ENCODE measurements at places on chromosomes 3 and 15.

DNA sequence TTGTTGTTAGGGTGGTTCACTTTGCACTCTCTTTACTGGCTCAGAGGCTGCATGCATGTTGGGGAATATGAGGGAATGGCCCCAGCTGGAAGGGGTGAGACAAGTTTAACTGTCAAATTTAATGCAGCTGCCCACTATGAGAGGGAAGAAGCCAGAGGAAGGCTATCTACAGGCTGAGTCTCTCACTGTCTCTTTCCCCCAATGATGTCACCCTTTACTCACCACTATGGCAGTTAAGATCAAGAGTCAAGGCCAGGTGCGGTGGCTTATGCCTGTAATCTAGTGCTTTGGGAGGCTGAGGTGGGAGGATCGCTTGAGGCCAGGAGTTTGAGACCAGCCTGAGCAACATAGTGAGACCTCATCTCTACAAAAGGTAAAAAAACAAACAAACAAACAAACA is 12.2 kb upstream of the RBMS3 start:
- no peak for DNase-seq

GRCh38 chr3:59688636-59689035 is 638.8 kb upstream of the CFAP20DC start:
- DNase-seq, result no peak

GRCh38 chr3:59456852-59457485 is 407.1 kb upstream of the CFAP20DC start:
- DNase-seq, result no peak

- DNase-seq, result no peak
Observed at GRCh38 chr3:191360620-191361019, 30.3 kb upstream of the UTS2B start.

- peak; percentile 25 for DNase-seq
Observed at GRCh38 chr15:50463423-50464358, 39.5 kb downstream of the USP8 start.

DNA sequence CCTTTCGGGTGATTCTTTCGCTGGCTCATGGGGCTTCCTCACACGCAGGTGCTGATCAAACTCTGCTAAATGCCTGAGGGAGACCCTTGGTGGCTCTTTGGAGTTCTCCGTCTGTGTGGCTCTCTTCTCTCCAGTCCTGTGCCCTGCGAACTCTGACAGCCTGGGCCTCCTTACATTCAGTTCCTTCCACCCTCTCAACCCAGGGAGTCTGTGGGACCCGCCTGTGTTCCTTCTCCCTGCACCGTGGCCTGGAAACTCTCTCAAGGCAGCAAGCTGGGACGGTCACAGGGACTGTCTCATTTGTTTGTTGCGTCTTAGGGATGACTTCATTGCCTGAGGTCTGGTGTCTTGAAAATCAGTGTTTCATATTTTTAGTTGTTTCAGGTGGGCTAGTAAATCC is 37.0 kb upstream of the CORO2B start:
- DNase-seq, result no peak

- peak; percentile 20 for DNase-seq
Observed at GRCh38 chr3:100637197-100637631, 27.8 kb downstream of the ADGRG7 start.

GRCh38 chr3:178802993-178803693 is 266.9 kb downstream of the KCNMB2 start:
- no peak for DNase-seq

DNA sequence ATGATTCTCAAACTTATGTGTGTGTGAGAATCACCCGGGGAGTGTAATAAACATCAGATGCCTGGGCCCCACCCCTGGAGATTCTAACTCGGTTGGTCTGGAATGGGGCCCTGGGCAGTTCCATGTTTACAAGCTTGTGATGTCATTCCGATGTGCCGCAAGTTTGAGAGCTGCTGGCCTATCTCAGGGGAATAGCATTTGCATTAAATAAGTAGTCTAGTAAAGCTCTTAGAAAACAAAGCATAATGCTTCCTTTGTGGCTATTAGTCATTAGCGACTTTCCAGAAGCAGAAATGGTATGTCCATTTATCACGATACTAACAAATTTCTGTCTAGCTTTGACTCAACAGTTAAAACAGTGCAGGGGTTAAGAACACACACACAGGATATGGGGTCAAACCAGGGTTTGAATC is 20.9 kb downstream of the PGBD4 start:
- peak; percentile 86 for DNase-seq

- DNase-seq, result no peak
Observed at GRCh38 chr15:89756897-89757296, 5.8 kb upstream of the MESP1 start.

GRCh38 chr3:100631236-100631635 is 21.8 kb downstream of the ADGRG7 start:
- no peak for DNase-seq

DNA sequence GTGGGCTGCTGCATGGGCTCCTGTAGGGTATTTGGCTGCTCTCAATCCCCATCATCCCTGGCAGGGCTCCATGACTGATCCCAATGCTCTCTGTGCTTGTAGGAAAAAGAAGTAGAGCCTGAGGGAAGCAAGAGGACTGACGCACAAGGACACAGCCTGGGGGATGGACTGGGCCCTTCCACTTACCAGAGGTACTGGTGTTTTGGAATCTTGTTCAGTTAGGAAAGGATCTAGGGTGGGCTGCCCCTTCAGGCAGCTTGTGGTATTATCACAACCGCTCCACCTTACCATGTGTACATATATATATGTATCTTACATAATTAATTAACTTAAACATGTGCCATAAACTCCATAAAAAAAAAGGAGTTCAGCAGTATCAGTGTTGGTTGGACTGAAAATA is 1.3 kb downstream of the SLC28A2 start:
- no peak for DNase-seq

GRCh38 chr3:13492048-13492447 is 11.9 kb downstream of the HDAC11 start:
- DNase-seq, result no peak

- DNase-seq, result no peak
Observed at GRCh38 chr3:138943724-138944653, 2.9 kb downstream of the FOXL2 start.

GRCh38 chr3:18288243-18288642 is 136.9 kb downstream of the SATB1 start:
- DNase-seq, result no peak

- no peak for DNase-seq
Observed at GRCh38 chr15:54101664-54102270, 123.5 kb downstream of the UNC13C start.

DNA sequence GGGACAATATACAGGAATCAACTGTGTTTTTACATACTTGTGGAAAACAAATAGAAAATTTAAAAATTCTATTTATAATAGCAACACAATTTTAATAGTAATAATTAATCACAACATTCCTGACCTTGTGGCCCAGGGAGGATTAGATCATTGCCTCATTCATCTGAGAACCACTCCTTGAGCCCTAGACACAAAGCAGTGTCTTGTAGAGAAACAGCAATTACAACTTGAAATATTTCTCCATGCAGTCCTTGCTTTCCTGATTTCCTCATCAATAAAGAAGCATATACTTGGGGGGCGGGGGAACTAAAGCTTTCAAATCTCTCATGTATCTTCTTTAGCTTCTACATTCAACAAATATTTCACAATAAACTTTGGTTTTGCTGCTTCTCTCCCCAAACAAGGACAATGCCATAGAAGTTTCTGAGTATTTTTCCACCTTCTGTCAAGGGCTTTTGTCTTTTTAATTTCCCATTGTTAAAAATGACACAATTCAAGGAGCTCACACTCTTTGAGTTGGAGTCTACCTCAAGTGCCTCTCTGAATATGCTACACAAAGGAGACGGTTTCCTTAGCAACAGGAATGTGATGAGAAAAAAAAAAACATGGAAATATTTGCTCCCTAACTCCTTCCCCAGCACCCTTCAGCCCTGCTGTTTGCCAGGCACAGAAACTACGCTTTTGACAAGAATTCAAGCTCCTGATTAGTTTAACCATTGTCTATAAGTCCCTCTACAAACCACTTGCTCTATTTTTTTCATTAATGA is 118.8 kb downstream of the ARPP21 start:
- no peak for DNase-seq

DNA sequence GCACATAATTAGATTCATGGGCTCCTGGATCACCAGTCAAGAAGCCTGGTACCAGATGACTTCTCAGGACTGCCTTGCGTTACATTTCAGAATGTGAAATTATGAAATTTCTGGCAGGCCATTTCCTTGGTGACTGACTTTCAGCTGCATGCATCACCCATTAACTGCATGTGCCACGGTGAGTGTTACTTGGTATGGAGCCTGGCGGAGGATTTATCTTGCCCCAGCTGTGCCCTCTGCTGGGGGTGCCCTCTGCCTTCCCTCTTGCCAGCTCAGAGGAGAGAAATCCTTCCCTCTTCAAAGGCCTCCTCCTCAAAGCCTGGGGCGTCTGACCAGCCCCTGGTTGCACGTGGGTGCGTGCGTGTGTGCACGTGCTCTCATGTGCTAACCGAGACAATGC is 57.7 kb upstream of the CTSH start:
- DNase-seq, result peak; percentile 37

DNA sequence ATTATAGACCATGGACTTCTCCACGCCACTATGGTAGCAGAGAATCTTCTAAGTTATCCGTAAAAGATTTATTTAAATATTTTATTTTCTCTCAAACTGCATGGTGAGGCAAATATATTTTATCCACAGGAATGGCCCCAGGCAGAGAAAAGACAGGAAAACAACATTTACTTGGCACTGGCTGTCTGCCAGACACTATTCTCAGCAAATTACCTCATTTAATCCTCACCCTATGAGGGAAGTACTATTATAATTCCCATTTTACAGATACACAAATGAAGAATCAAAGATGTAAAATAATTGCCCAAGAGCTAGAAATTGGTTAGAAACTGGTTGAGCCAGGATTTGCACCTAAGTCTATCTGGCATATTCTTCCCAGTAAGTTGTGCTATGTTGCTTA is 361.4 kb upstream of the IL12A start:
- DNase-seq, result no peak

- no peak for DNase-seq
Observed at GRCh38 chr3:117645561-117646242, 936.1 kb downstream of the TUSC7 start.

GRCh38 chr15:77695548-77695947 is 62.8 kb upstream of the LINGO1 start:
- no peak for DNase-seq

GRCh38 chr15:89335298-89336041 is 846 bp upstream of the POLG start:
- DNase-seq, result no peak

DNA sequence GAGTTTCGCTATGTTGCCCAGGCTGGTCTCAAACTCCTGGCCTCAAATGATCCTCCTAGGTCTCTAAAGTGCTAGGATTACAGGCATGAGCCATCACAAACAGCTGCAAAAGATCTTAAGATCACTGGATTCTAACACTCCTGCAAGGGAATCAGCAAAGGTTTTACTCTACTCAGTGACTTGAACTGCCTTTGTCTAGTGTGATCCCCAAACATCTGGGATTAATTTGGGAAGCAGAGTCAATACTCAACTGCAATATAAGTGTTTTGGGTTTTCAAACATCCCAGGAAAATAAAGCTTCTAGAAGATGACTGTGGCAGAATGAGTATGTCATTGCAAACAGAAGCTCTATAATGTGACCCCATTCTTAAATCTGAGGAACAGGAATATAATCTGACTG is 7.2 kb downstream of the SPG21 start:
- peak; percentile 51 for DNase-seq

DNA sequence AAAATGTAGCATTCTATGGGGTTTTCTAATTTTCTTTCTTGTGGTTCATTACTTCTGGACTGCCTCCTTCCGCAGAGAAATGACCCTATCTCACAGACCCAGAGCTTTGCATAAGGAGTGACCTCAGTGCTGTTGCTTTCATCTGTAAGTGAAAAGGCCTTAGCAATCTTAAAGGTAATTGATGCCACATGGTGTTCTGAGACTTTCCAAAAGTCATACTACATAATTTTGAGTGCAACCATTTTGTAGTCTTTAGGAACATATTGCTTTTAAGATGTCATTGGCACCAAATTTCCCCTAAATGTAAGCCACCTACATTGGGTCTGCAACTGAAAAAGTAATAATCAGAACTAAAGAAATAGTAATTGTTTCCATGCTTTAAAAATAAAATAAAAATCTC is 9.2 kb upstream of the HHLA2 start:
- DNase-seq, result no peak

DNA sequence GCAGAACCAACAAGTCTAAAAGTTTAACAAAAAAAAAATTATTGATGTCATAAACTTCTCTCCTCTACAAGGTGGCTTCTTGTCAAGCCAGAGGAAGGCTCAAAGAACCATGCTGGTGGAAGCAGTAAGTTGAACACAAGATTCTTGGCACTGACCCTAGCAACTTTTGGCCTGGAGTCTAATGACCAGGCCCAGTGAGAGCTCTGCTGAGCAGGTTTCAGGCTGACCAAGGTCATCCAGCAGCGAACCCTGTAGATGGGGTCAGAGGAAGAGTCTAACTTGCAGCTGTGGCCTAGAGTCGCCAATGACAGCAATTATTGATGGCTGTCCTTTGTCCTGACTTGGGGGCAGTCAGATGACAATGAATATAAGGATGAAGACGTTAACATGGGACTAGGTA is 43.1 kb upstream of the PDZRN3 start:
- DNase-seq, result no peak

- DNase-seq, result no peak
Observed at GRCh38 chr3:184391266-184391665, 11.4 kb downstream of the CHRD start.

GRCh38 chr3:55297706-55298105 is 189.4 kb downstream of the WNT5A start:
- no peak for DNase-seq

DNA sequence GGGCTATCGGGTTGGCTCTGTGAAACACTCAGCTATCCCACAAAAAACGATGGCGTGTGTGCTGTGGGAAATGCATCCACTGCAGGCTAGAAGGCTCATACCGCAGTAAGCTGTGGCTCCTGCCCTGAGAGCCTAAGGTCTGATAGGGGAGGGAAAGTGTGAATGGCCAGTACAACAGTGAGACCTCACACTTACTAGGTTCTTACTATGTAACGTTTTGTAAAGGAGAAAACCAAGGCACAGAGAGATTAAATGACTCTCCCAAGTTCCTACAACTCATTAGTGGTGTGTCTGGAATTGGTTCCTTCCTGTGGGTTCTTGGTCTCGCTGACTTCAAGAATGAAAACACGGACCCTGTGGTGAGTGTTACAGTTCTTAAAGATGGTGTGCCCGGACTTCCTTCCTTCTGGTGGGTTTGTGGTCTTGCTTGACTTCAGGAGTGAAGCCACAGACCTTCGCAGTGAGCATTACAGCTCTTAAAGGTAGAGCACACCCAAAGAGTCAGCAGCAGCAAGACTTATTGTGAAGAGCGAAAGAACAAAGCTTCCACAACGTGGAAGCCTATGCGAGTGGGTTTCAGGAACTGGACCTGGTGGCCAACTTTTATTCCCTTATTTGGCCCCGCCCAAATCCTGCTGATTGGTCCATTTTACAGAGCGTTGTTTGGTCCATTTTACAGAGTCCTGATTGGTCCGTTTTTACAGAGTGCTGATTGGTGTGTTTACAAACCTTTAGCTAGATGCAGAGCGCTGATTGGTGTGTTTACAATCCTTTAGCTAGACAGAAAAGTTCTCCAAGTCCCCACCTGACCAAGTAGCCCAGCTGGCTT is 161.7 kb downstream of the POLR2M start:
- DNase-seq, result no peak
